ENCODE measurements at places on chromosomes 6 and 20. TPM values are rescaled to one million over a fixed set of nuclear protein-coding genes. Genes with fewer than 3 reads are reported as not detected.

GTSF1L gene
- total RNA-seq, result not detected

NMBR gene
- 0.16 TPM for total RNA-seq

TXLNB gene
- 1.1 TPM for total RNA-seq

PROCR gene
- total RNA-seq, result 90.3 TPM

PRRT1 gene
- total RNA-seq, result not detected

TINAG gene
- not detected for total RNA-seq

RSPO4 gene
- total RNA-seq, result not detected

POLR3F gene
- total RNA-seq, result 7.1 TPM

PRICKLE4 gene
- 2.3 TPM for total RNA-seq

NRN1 gene
- total RNA-seq, result 28.7 TPM

All from bladder microvascular endothelial cell (primary cell).